ENCODE measurements at places on chromosomes 7 and 10.

DNA sequence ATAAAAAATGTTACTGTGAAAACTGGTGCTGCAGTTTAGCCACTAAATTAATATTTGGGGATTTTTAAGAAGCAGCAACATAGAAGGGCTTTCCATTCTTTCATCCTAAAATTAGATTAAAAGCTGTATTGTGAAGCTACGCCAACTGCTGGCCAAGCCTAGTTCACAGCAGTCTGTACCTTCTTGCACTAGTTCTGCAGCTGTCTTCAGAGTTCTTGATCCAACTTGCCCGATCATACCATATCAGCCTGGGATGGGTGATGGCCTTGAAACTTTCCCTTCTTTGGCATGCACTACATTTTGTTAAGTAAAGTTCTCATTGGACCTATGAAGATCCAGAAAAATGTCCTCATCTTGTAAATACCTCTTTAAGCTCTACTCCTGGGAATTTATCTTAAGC is 20.3 kb upstream of the PANK1 start:
- DNase-seq = no peak

DNA sequence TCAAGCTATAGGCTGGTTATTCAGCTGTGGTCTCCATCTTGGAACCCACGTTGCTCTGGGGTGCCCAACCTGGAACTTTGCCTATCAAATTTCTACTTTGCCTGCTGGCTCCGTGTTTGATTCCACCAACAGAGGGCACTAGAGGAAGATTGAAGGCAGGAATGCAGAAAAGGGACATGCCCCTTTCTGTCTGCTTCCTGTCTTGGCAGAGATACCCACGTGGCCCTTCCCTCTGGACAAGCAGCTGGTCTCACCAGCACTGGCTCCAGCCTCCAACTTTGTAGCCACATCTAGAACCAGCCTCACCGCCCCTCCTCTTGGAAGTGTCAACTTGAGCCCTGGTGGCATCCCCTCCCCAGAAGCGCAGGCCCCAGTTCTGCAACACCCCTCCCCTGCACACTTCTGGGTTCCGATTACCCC is 52.1 kb upstream of the ZNF438 start:
- peak; percentile 59 for DNase-seq

GRCh38 chr7:55912748-55913158 is 25.5 kb downstream of the ZNF713 start:
- DNase-seq = no peak

GRCh38 chr10:3107426-3107961 is 40.1 kb downstream of the PFKP start:
- DNase-seq = peak; percentile 91

- DNase-seq = no peak
Observed at GRCh38 chr10:102639537-102639936, 4.7 kb upstream of the TRIM8 start.

GRCh38 chr7:37162106-37162505 is 286.6 kb downstream of the ELMO1 start:
- no peak for DNase-seq

DNA sequence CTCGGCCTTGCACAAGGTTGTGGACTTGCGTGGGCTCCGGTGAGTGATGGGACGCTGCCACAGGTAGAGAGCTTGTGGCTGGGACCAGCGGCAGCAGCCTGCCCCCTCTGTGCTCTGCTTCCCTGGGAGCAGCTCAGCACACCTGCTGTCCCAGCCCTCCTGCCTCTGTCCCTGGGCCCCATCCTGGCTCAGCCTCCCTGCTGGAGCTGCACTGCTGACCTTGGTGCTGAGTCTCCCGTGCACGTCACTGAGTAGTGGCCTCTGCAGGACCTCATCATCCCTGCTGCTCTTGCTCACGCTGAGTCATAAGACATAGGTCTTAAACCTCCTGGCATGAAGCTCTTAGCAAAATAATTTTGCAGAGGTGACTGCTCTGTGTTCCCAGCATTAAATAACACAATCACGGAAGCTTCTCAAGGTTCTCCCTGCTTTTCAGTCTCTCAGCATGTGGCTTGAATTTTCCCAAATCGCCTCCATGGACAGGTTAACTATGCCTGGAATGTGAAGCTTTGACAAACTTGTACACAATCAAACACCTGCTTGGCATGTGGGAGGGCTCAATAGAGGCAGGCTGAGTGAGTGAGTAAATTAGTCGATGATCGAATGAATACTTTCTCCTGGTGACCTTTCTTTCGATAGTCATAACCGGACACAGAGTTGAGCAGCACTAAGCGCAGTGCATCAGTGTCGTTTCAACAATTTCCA is 63.8 kb upstream of the NPS start:
- peak; percentile 3 for DNase-seq

DNA sequence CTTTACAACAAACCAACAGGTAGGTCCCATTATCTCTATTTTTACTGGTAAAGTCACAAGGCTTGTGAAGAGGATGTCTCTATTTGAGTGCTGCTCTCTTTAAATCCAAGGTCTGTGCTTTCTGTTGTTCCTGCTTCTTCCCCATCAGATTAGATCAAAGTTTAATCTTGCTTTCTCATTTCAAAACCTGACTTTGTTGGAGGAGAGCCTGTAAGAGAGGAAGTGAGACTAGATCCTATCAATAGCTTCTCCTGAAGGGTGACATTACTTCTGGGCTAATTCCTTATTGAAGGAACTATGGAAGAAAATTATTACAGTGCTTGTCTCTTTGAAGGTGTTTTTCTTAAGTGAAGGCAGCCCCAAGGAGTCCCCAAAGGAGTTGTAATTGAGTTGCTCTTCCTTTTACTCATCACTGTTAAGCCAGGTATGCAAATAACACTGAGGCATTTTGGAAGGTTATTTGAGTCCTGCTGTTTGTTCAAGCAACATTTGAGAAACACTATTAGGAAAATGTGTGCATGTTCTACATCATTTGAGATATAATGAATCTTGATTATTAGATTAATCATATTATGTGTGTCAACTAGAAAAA is 146.2 kb upstream of the MBL2 start:
- DNase-seq = no peak

DNA sequence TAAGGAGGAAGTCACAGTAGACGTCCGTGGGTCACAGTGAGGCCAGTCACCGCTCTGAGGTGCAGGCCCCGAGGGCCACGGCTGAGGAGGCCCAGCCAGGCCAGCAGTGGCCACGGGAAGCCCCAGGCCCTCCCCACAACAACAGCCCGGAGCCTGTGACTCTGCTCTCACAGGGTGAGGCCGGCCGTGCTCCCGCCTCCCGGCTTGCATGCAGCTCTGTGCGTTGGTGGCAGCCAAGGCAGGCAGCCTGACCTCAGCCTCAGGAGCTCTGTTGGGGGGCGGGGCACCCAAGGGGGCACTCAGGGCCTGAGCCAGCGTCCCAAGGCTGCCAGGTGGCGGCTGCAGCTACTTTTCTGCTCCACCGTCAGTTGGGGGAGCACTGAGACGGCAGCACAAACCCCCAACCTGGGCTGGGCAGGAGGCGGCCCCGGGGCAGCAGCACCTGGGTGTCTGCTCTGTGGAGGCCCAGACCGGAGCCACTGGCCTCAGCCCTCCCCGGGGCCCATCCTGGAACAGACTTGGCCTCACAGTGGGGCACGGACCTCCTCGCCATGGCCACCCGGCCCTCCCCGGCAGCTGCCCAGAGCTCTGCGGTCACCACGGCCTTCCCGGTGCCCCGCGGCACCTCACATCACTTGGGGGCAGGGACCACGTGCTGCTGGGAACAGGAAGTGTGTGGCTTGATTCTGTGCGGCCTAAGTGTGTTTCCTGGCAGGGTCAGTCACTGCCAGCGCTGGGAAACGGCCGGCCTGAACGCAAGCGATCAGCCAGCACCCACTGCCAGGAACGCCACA is 13.3 kb downstream of the CYP2W1 start:
- no peak for DNase-seq

- peak; percentile 14 for DNase-seq
Observed at GRCh38 chr7:18993933-18994668, 123.3 kb downstream of the TWIST1 start.

DNA sequence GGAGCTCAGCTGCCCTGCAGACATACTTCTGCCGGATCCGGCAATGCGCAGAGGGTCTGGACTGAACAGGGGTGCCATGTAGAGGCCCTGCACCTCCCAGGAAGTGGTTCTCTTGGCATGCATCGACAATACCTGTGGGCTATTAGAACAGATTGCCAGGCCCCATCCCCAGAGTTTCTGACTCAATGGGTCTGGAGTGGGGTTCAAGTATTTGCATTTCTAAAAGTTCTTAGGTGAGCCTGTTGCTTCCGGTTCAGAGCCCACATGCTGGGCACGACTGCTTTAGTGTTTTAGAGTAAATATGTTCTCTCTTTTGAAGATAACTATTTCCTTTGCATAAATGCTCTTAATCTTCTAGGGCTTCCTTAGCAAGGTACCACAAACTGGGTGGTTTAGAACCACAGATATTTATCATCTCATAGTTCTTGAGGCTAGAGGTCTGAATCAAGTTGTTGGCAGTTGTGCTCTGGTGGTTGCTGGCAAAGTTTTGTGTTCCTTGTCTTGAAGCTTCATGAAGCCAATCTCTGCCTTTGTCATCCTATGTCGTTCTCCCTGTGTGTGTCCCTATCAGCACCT is 435.5 kb downstream of the TCERG1L start:
- DNase-seq = no peak

- DNase-seq = no peak
Observed at GRCh38 chr10:37344413-37344812, 219.0 kb downstream of the ANKRD30A start.

- DNase-seq = no peak
Observed at GRCh38 chr7:45698303-45699014, 124.3 kb downstream of the ADCY1 start.

GRCh38 chr10:73577788-73578187 is 13.4 kb downstream of the USP54 start:
- peak; percentile 59 for DNase-seq

- peak; percentile 16 for DNase-seq
Observed at GRCh38 chr7:2190531-2190930, 42.2 kb downstream of the MAD1L1 start.

GRCh38 chr10:95531994-95532399 is 29.2 kb downstream of the SORBS1 start:
- DNase-seq = no peak

DNA sequence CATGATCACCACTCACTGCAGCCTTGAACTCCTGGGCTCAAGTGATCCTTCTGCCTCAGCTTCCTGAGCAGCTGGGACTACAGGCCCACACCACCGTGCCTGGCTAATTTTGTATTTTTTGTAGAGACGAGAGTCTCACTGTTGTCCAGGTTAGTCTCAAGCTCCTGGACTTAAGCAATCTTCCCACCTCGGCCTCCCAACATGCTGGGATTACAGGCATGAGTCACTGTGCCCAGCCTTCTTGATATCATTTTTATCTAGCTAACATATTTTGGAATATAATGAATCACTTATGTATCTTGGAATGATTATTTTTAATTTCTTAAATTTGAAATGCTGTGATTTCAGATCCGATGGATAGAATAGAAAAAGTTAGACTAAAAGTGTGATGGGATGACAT is 18.4 kb downstream of the ARL4A start:
- DNase-seq = peak; percentile 36

GRCh38 chr10:114458216-114458920 is 54.1 kb upstream of the AFAP1L2 start:
- DNase-seq = no peak

GRCh38 chr7:108000875-108001763 is 1.8 kb downstream of the LAMB1 start:
- peak; percentile 70 for DNase-seq

Measured in fibroblast of pulmonary artery (primary cell).